Thoracic aorta endothelial cell (primary cell): ENCODE measurements at places on chromosomes 1 and 21. TPM values are rescaled to one million over a fixed set of nuclear protein-coding genes. Genes with fewer than 3 reads are reported as not detected.

Gene OR10Z1
- not detected in 2 replicates for total RNA-seq

Gene GUCA2B
- total RNA-seq, result not detected in 2 replicates

Gene NOS1AP
- total RNA-seq, result 2.5 and 2.9 TPM in 2 replicates

Gene GATAD2B
- total RNA-seq, result 14.9 and 18.8 TPM in 2 replicates

Gene PLA2G5
- 0.36 TPM in 1 of 2 replicates, not detected in the other for total RNA-seq

Gene ASAP3
- total RNA-seq, result 5.2 and 9.7 TPM in 2 replicates

Gene HSD3B2
- total RNA-seq, result not detected in 2 replicates

Gene PLPPR4
- total RNA-seq, result under 0.01 TPM in 1 of 2 replicates, not detected in the other

Gene LDLRAD2
- 0.07 TPM in 1 of 2 replicates, not detected in the other for total RNA-seq

Gene LCE1A
- not detected in 2 replicates for total RNA-seq

Gene RPE65
- total RNA-seq, result not detected in 2 replicates

Gene ETV3L
- not detected in 2 replicates for total RNA-seq

Gene CYP4A22
- 0.07 TPM in 1 of 2 replicates, not detected in the other for total RNA-seq

Gene FCGR3B
- not detected in 2 replicates for total RNA-seq

Gene LCK
- 0.13 TPM in 1 of 2 replicates, not detected in the other for total RNA-seq

Gene TPTE
- total RNA-seq, result not detected in 2 replicates

Gene HUNK
- total RNA-seq, result under 0.01 TPM in 1 of 2 replicates, not detected in the other

Gene LGR6
- total RNA-seq, result not detected in 2 replicates

Gene ADGRB2
- 0.79 and 0.80 TPM in 2 replicates for total RNA-seq

Gene DARS2
- 53.9 and 59.5 TPM in 2 replicates for total RNA-seq

Gene WNT9A
- 1.1 and 2.7 TPM in 2 replicates for total RNA-seq

Gene MROH9
- total RNA-seq, result not detected in 2 replicates
